ENCODE measurements at places on chromosomes 2 and 18. TPM values are rescaled to one million over a fixed set of nuclear protein-coding genes. Genes with fewer than 3 reads are reported as not detected.

DNA sequence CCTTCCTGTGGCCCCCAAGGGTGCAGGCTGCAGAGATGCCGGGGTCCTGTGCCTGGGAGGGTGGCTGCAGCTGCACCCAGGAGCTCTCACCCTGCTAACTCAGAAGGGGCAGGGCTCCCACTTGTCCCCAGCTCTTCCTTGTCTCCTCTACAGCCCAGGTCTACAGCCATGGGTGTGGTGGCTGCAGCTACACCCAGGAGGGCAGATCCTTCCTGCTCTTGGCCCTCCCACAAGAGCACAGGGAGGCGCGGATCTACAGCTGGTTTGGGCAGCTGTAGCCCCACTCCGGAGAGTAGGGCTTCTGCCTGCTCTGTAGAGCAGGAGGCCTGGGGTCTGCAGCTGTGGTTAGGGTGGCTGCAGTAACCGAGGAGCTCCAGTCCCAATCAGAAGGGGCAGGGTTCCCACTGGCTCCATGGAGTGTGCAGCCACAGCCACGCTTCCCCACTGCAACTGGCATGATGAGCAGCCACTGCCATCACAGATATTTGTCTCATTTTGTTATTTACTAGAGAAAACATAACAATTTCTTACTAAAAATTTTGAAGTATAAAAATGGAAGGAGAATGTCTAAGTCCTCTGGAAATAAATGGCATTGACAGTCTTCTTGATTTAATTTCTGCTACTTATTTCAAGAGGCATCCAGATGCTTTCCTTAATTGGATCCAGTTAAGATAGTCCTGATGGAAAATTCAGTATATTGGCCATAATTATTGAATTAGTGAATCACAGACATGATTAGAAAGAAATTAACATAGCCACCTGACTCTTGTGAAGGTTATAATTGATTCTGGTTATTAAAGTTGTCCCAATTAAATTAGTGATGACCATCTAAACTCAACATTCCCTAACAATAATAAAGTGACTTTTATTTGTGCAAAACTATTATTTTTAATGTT, 233.6 kb downstream of the KCNE4 start:
- no peak for DNase-seq
- H3K4me1 ChIP-seq, result no peaks in the 10 kb centered on the region
- H3K36me3 ChIP-seq, result no peaks in the 10 kb centered on the region
- peaks cover 3% of the 10 kb centered on the region for H3K27me3 ChIP-seq
- H3K27ac ChIP-seq, result no peak overlapping the region
- no peak overlapping the region for H3K4me3 ChIP-seq

Gene LAMA3
- polyA plus RNA-seq, result not detected

- no peaks in the 10 kb centered on the region for H3K4me1 ChIP-seq
- H3K27ac ChIP-seq, result no peak overlapping the region
- peaks cover 4% of the 10 kb centered on the region for H3K36me3 ChIP-seq
- H3K27me3 ChIP-seq, result peaks cover 24% of the 10 kb centered on the region
- no peak overlapping the region for H3K4me3 ChIP-seq
Observed at GRCh38 chr18:36249392-36249791, 48.1 kb upstream of the FHOD3 start.

- no peaks in the 10 kb centered on the region for H3K4me1 ChIP-seq
- peaks cover 3% of the 10 kb centered on the region for H3K27me3 ChIP-seq
- no peak overlapping the region for H3K4me3 ChIP-seq
- DNase-seq, result no peak
Observed at GRCh38 chr2:61807036-61807757, 46.7 kb downstream of the FAM161A start.

DNA sequence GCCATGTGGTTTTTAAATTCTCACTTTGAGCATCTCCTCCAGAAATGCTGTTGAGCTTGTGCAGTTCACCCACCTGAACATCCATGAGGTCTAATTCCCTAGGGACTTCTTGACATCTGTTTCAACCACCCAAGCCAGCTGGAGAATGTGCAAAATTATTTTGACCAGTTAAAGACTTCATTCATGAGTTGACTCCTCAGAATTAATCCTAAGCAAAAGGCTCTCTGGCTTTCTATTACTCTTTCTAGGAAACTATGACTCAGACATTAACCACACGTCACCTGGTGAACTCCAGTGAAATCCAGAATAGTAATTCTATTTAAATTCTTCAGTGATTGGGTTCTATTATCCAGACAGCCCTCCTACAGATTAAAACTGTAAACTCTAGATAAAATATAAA, 247.5 kb downstream of the NBAS start:
- DNase-seq, result no peak
- no peak overlapping the region for H3K4me3 ChIP-seq
- H3K36me3 ChIP-seq, result peaks cover 51% of the 10 kb centered on the region
- H3K27ac ChIP-seq, result peak overlapping the region; percentile 89
- peaks cover 93% of the 10 kb centered on the region for H3K4me1 ChIP-seq

Gene CNRIP1
- polyA plus RNA-seq, result not detected

DNA sequence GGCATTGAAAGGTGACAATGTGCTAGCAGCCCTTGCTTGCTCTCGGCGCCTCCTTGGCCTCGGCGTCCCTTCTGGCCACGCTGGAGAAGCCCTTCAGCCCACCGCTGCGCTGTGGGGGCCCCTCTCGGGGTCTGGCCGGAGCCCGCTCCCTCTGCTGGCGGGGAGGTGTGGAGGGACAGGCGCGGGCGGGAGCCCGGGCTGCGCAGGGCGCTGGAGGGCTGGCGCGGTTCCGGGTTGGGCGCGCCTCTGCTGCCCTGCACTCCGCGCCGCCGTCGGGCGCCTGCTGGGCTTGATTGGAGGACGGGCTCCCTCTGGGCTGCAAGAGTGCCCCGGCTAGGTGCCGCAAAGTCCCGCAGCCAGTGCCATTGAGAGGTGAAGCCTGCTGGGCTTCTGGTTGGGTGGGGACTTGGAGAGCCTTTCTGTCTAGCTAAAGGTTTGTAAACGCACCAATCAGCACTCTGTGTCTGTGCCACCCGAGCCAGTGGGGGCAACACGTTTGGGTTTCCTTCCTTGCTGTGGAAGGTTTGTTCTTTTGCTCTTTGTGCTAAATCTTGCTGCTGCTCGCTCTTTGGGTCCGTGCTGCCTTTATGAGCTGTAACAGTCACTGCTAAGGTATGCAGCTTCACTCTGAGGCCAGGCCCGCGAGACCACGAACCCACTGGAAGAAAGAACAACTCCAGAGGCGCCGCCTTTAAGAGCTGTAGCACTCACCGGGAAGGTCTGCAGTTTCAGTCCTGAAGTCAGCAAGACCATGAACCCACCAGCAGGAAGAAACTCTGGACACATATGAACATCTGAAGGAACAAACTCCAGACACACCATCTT, 14.8 kb upstream of the IMP4 start:
- no peak overlapping the region for H3K4me3 ChIP-seq
- H3K36me3 ChIP-seq, result no peaks in the 10 kb centered on the region
- peaks cover 6% of the 10 kb centered on the region for H3K4me1 ChIP-seq
- no peak overlapping the region for H3K27ac ChIP-seq

GRCh38 chr2:5230444-5230843, 461.7 kb upstream of the SOX11 start:
- H3K36me3 ChIP-seq, result no peaks in the 10 kb centered on the region
- no peaks in the 10 kb centered on the region for H3K27me3 ChIP-seq
- no peak overlapping the region for H3K27ac ChIP-seq
- DNase-seq, result no peak
- H3K4me3 ChIP-seq, result no peak overlapping the region

GRCh38 chr18:22975508-22975907, 42.4 kb downstream of the RBBP8 start:
- H3K27me3 ChIP-seq, result no peaks in the 10 kb centered on the region
- H3K27ac ChIP-seq, result no peak overlapping the region
- H3K36me3 ChIP-seq, result peaks cover 3% of the 10 kb centered on the region

Gene ITGA4
- polyA plus RNA-seq, result 132 TPM

GRCh38 chr2:175574069-175574468, 392.6 kb upstream of the ATP5MC3 start:
- peak overlapping the region; percentile 36 for H3K27ac ChIP-seq
- H3K4me1 ChIP-seq, result peaks cover 34% of the 10 kb centered on the region
- peaks cover 8% of the 10 kb centered on the region for H3K36me3 ChIP-seq
- H3K27me3 ChIP-seq, result peaks cover 28% of the 10 kb centered on the region

Measured in immature natural killer cell (primary cell).